ENCODE measurements at places on chromosomes 5 and 9. TPM values are rescaled to one million over a fixed set of nuclear protein-coding genes. Genes with fewer than 3 reads are reported as not detected.

Gene PCDHB13
- 3.4 TPM for total RNA-seq

Gene TAS2R1
- total RNA-seq = not detected

Gene C9
- not detected for total RNA-seq

Gene SELENOP
- 95.9 TPM for total RNA-seq

Gene ITGA2
- 31.3 TPM for total RNA-seq

Gene BNIP1
- 12.9 TPM for total RNA-seq

Gene PCDHGA5
- total RNA-seq = 0.72 TPM

Gene MAP3K1
- 15.5 TPM for total RNA-seq

Gene GRXCR2
- not detected for total RNA-seq

Gene PRSS3
- 107 TPM for total RNA-seq

Gene SRP19
- total RNA-seq = 29.7 TPM

Gene SLC34A1
- 0.60 TPM for total RNA-seq

Gene LTC4S
- total RNA-seq = 5.1 TPM

Gene FGFR4
- 2.7 TPM for total RNA-seq

Gene FOXE1
- total RNA-seq = 7.6 TPM

Gene ADRB2
- 2.8 TPM for total RNA-seq

Gene AP3B1
- 31.5 TPM for total RNA-seq

Gene IFNA2
- total RNA-seq = not detected

Gene IFNA6
- not detected for total RNA-seq

Gene LCN9
- total RNA-seq = not detected

Gene ESM1
- total RNA-seq = not detected

Gene DNAI1
- not detected for total RNA-seq

Gene FOXD1
- 0.88 TPM for total RNA-seq

Gene STC2
- 8.7 TPM for total RNA-seq

Gene NEUROG1
- total RNA-seq = not detected

Gene C9orf50
- total RNA-seq = not detected

Gene FGF10
- total RNA-seq = 0.20 TPM

Gene NDUFS6
- 30.7 TPM for total RNA-seq

Gene FCN2
- total RNA-seq = 0.16 TPM

Gene PCDHB14
- 2.0 TPM for total RNA-seq

Gene SPOCK1
- total RNA-seq = 0.48 TPM

Gene SLC6A3
- total RNA-seq = 0.16 TPM

Gene SLC46A2
- 0.44 TPM for total RNA-seq

Gene HRH2
- total RNA-seq = 0.76 TPM

Gene BTNL3
- not detected for total RNA-seq

Gene IL13
- total RNA-seq = not detected

Gene LRRC19
- total RNA-seq = 0.08 TPM

Gene STPG3
- not detected for total RNA-seq

Gene CDH10
- not detected for total RNA-seq

Gene MEIKIN
- not detected for total RNA-seq

Gene INSL6
- total RNA-seq = not detected

Gene GABBR2
- not detected for total RNA-seq

Gene PLAC8L1
- 0.52 TPM for total RNA-seq

Gene CDX1
- total RNA-seq = not detected

Gene SPINK6
- total RNA-seq = 2.9 TPM

Gene PCDHGA12
- total RNA-seq = 1.5 TPM

Gene C5orf58
- total RNA-seq = not detected

Gene PCDHGA1
- total RNA-seq = 0.40 TPM

Gene KIF4B
- total RNA-seq = not detected

Gene CBY3
- total RNA-seq = not detected

Data from esophagus mucosa (tissue), 1 donor.